Germinal center (tissue), 1 donor: ENCODE measurements at places on chromosomes 6 and 20.

DNA sequence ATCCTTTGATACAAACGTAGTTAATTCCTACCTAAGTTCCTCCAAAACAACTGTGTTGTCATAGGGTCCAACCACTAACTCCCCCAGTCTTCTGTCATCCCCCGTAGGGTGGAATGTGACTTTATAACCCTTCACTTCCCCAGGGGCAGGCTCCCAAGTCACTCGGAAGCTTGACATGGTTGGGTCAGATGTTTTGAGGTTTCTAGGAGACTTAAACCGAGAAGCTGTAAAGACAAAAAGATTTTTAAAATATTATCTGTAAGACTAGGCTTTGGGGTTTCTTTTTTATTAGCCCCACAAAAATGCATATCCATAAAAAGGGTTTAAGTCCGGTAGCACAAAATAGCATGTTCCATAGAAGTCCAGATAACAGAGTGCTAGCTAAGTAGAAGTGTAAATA, 50.2 kb downstream of the COL12A1 start:
- DNase-seq: no peak

DNA sequence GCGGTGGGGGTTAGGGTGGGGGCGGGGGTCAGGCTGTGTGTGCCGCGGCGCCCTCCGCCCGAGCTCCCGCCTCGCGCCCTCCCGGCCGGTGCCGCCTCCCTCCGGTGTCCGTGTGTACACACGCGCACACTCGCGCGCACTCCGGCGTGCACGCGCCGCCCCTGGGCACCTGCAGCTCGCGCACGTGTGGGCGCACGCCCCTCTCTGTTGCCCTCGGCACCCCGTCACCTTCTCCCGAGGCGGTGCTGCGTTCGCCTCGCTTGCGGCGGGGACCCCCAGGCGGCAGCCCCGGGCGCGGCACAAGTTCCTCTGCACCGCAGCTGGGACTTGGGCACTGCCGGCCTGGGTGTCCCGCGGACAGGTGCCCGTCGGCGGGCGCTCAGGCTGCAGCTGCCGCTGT, 525 bp downstream of the MACROD2 start:
- no peak for DNase-seq

DNA sequence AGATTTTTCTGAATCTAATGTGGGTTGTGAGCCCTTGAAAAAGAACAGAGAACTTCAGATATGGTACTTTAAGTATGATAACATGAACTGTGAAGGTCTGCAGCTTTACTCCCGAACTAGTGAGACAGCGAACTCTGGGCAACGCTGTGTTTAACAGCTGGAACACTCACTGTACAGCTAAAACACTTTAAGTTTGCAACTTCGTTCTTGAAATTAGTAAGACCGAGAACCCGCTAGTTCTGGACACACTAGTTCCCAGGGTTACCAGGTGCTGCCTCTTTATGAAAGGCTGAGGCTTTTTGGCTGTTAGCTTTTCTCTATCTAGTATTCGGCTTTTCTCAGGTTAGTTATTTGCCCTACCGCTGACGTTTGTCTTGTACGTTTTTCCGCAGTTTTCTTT, 52.9 kb downstream of the RIOK1 start:
- no peak for DNase-seq

- no peak for DNase-seq
Measured at GRCh38 chr6:138572167-138572875, 73.0 kb upstream of the NHSL1 start.

DNA sequence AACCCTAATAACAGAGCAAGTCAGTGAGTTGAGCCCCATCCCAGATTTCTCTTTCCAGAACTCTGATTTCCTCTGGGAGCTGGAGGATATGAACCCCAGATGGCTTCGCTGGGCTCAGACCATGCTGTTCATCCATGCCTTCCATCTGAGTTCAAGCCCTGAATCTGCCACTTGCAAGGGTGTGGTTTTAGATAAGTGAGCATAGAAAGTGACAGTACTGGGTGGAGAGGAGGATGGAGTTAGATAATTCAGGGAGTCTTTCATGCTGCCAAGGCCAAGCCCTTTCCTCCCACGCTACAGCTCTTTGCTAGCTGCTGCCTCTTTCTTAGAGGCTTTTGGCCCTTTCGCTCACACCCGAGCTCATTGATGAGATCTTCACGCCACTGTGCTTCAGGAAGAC, 57.2 kb upstream of the MAFB start:
- no peak for DNase-seq

- DNase-seq: no peak
Measured at GRCh38 chr20:7269452-7269851, 502.0 kb downstream of the BMP2 start.

DNA sequence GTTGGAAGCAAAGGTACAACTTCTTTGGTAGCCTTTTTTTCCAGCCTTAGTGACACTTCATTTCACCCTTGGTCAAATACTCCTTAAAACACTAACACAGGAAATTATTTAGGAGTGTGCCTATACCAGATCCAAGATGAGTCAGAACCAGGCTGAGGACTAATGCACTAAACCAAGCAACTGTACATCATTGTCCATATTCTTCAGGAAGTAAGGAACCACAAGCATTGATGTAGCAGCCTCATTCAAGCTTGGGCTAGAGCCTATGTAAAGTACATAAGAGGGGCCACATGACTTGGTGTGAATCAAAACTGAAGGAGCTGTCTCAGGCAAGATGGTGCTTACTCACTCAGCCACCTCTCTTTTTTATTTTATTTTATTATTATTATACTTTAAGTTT, 20.7 kb upstream of the ADGB start:
- DNase-seq: no peak

- peak; percentile 93 for DNase-seq
Measured at GRCh38 chr6:43247114-43247999, 4.1 kb downstream of the TTBK1 start.

DNA sequence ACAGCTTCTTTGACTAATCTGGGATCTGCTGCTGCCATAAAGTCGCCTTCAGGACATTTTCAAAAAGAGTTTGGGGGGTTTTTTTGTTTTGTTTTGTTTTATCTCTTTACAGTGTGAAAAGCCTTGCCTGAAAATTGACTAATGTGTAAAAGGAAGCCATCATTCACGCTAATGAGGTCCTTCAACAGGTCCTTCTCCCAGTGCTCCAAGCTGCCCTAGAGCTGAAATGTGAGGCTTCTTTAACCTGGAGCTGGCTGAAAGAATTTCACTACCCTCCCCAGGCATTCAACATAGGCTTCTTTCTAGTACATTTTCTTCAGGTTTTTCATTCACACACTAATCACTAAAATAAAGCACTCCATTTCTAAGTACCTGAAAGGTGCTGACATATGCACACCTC, 145.1 kb upstream of the PRDM1 start:
- DNase-seq: no peak

GRCh38 chr6:146985111-146985510, 219.1 kb upstream of the STXBP5 start:
- no peak for DNase-seq

- no peak for DNase-seq
Measured at GRCh38 chr6:42704251-42704936, 18.0 kb downstream of the PRPH2 start.

GRCh38 chr6:74451953-74452352, 753.9 kb downstream of the COL12A1 start:
- DNase-seq: no peak

GRCh38 chr6:56938649-56939191, 16.2 kb upstream of the BEND6 start:
- no peak for DNase-seq

DNA sequence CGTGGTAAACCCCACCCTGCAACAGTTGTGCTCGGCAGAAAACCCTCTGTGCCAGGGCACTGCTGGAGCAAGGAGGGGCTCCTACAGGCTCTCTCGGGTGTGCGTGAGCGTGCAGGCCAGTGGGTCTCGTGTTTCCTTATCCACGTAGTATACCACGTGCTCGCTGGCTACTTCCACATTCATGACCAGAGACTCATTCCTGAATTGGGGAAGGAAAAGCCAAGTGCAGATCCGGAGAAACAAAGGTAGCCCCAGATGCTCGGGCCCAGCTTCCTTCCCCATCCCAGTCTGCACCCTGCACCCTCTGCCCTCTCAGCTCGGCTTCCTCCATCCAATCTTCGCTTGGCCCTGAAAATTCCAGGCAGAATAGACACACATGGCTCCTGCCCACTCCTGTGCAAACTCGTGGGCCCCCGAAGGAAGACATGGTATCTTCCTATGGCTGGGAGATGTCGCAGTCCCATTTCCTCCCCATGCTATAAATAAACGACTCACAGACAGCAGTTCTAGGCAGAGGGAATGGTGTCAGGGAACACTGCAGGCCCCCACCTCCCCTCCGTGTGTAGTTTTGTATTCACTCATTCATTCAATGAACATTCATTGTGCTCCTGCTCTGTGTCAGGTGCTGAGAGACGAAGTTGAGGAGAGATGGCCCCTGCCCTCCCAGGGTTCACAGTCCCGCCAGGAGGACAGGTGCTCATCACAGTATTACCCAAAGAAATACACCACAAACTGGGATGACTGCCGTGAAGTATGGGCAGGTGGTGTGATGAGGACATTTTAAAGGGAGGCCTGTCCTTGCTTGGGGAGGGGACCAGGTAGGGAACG, 29.6 kb downstream of the NPEPL1 start:
- no peak for DNase-seq

DNA sequence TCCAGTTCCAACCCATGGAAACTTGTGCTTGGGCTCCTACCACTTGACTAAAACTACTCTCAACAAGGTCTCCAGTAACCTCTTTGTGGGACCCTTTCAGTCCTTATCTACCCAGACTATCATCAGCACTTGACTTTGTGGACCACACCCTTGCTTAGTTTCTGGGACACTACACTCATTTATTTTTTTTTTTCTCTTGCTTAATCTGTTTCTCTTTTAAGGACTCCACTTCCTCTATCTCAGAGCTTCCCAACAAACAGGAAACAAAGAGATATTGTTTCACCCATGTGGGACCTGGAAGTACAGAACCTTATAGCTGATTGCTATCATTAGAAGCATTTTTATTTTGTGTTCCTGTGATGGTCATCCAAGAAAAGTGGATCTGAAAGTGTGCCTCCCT, 28.8 kb upstream of the ME1 start:
- DNase-seq: no peak

- DNase-seq: no peak
Measured at GRCh38 chr20:52937591-52938100, 34.5 kb upstream of the TSHZ2 start.

DNA sequence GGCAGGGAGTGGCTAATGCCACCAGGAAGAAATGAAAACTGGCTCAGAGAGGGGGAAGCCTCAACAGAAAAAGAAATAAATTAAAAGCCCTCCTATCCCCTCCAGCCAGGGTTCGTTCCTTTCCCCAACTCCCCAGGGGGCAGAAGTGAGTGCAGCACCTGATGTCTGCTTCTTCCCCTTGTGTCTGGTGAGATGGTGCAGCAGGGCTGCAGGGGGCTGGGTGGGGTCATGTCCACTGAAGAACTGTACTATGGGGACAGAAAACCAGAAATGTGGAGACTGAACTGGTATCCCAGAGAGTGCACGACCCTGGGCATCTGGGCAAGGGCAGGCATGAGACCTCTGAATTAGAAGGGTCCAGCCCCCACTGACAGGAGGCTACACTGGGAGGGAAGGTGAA, 4.0 kb downstream of the EGFL8 start:
- DNase-seq: no peak
